ENCODE measurements at places on chromosomes 16 and 17. TPM values are rescaled to one million over a fixed set of nuclear protein-coding genes. Genes with fewer than 3 reads are reported as not detected.

Gene GDPD3
- total RNA-seq = 0.66 TPM

Gene WNT3
- total RNA-seq = 0.99 TPM

DNA sequence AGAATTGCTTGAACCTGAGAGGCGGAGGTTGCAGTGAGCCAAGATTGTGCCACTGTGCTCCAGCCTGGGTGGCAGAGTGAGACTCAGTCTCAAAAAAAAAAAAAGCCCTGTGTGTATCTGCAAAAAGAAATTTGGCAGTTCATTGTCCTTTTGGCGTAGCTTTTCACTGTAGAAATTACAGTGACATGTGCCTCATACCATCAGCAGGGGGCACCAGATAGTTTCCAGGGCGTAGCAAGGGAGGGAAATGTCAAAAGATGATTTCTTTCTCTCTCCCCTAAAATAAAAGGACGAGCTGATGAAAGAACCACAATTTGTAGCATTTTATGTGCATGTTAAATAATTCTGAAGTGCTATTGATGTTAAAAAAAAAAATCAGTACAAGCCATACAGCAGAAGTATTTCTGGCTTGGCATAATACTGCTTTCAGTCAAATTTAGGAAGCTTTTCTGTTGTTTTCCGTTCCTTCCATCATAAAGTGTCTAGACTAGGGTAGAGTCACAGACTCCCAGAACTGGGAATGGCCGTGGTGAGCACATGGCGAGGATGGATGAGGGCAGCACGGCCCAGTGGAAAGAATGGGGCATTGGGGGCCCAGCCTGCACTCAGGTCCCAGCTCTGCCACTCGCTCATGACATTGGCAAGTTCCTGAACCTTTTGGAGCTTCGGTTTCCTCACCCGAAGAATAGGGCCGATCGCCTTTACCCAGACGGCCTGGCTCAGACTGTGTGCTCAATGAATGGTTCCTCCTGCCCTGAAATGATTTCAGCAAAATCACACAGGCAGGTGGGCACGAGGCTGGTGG lies 59.8 kb upstream of the RPH3AL start:
- no peak for DNase-seq

- no peak for DNase-seq
Observed at GRCh38 chr16:12160815-12161550, 184.4 kb downstream of the SNX29 start.

DNA sequence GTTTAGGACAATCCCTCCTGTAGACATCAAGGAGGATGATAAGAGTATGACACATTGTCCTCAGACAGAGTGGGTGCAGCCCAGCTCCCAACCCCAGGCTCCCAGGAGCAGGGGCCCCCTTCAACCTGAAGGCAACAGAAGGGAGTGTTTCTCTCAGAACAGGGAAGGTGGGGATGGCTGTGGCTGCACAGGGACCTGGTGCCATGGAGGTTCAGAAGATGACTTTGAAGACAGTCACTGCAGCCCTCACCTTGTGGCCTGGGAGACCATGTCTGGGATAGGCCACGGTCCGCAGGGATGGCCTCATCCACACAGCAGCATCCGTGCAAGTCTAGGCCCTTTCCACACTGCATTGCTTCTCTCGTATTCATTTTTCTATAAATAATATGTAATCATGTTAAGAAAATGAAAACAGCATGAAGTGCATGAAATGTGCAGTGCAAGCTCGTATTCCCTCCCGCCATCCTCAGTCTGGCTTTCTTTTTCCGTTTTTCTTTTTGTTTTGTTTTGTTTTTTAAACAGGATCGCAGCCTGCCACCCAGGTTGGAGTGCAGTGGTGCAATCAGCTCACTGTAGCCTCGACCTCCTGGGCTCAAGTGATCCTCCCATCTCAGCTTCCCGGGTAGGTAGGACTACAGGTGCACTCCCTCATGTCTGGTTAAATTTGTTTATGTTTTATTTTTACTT lies 71.1 kb downstream of the METRNL start:
- DNase-seq = peak; percentile 60

GRCh38 chr16:28027055-28027454 lies 36.5 kb downstream of the GSG1L start:
- DNase-seq = no peak

- DNase-seq = no peak
Observed at GRCh38 chr17:68289473-68289872, 1.5 kb downstream of the SLC16A6 start.

Measured in esophagus muscularis mucosa (tissue), 4 donors.